ENCODE measurements at places on chromosomes 3 and 15.

DNA sequence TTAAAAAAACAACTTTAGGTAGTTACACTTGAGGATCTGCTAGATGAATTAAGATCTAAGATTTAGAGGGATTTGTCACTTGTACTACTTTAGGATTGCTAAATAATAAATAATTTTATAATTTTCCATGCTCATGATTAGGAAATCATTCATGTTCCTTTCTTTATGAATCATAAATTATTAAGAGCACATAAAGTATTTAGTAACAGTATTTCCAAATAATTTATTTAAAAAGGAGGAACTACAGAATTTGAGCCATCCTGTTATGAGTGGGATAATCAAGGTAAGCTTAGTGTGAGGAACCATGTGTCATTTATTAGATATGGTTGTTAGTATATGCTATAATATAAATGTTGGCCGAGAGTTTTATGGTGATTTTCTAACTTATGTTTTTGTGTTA, 37.5 kb upstream of the C3orf38 start:
- DNase-seq: no peak

DNA sequence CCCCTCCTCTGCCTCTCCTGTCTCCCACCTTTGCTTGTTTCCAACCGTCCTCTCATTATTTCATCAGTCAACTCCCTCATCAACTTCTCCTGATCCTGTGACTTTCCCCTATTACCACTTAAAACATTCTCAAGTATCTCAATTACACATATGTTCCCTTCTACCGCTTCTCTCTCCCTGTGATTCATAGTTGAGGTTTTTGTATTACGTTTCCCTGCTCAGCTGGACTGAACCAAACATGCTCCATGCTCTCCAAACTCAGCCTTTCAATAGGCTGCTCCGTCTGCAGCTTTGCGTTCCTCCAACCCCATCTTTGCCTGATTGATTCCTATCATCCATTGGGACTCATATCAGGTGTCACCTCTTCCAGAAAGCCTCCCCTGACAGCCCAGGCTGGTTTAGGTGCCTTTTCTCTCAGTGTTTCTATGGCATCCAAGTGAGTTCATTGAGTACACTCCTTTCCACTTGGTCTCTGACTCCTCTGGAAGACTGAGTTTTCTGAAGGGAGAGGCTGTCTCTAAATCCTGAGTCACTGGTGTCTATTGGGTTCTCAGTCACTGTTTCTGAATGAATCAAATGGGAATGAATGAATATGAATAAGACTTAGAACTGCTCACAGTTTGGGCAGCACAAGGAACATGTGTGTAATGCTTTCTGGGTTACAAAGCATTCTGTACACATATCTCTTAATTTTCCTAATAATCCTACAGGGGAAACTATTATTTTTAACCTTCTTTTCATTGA, 56.4 kb downstream of the PLD1 start:
- no peak for DNase-seq

DNA sequence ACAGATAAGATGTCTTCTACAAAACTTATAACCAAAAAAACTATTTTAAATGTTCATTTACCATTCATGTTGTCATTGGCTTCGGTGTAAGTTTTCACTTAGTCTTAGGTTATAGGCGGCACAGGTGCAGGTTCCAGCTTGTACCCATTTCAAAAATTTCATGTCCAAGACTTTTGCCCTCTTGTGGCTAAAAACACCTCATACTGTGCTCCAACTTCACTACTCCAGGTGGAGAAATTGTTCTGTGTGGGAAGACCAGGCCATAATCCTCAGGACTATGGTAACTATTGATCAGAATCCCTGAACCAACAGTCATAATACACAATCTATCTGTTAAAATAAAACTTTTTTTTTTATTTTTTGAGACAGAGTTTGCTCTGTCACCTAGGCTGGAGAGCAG, 95.2 kb upstream of the ATP11B start:
- no peak for DNase-seq

DNA sequence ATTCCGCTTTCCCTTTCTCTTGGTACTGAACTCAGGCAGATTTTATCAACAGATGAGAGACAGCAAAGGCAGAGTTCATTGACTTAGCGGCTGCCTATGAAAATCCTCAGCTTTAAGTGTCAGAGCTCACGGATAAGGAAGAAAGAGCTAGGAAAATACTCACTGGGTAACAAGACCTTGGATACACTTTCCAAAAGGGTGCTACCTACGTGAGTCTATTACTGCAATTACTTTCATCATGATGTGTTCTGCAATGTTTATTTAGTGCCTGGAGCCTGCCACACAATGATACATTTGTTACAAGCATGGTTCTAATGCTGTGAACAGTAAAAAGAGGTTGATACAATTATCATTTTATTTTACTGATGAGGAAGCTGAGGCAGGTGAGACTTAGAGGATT, 177.5 kb downstream of the GRM7 start:
- no peak for DNase-seq

DNA sequence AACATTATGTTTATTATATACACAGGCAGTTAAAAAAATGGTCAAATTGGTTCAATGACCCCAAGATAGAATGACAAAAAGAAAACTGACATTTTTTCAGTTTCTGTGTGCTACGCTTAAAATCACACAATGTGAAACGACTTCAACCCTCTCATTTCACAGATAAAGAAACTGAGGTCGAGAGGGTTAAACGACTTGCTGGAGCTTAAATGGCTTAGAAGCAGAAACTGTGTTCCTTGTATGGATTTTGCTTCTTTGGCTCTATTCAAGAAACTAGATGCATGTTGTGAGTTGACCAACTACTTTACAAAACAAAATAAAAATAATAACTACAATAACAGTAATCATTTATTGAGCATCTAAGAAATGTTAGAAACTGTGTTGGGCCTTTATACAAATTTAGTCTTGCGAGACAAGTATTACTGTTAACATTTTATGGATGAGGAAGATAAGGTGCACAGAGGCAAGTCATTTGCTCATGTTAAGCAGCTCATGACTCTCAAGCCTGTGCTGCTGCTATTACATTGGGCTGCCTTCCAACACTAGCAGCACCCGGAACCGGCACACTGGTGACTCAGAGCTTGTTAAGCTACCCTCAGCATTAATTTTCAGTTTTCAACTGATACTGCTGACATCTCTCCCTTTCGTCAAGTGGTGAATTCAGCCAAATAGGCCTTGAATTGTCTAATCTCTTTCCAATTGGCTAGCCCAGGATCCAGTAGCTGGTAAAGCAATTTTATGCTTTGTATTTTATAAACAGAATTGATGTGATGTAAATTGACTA, 487.6 kb downstream of the NAALADL2 start:
- DNase-seq: peak; percentile 68

- DNase-seq: no peak
These were observed 435 bp downstream of the RAB27A start for GRCh38 chr15:55289011-55289745.

DNA sequence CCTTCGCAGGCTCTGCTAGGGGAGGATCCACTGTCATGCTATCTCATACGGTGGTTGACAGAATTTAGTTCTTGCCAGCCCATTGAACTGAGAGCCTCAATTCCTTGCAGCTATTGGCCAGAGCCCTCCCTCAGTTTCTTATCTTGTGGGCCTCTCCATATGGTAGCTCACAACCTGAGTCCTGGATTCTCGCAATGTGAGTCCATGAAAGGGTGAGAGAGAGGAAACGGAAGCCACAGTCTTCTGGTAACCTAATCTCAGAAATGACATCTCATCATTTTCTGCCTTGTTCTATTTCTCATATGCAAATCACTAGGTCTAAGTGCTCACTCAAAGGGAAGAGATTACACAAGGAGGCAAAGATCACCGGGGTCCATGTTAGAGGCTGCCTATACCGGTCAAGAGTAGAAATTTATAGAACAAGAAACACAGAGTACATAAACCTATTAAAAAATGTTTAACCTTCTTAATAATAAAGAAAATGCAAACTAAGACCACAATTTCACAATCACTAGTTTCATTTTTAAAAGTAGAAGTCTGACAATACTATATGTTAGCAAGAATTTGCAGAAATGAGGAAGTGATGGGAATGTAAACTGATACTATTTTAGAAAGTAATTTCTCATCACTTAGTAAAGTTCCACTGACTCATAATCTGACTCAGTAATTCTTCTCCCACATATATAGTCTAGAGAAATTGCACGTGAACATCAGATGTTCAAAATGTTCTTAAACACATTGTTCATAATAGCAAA, 378.4 kb upstream of the AGTR1 start:
- DNase-seq: no peak

DNA sequence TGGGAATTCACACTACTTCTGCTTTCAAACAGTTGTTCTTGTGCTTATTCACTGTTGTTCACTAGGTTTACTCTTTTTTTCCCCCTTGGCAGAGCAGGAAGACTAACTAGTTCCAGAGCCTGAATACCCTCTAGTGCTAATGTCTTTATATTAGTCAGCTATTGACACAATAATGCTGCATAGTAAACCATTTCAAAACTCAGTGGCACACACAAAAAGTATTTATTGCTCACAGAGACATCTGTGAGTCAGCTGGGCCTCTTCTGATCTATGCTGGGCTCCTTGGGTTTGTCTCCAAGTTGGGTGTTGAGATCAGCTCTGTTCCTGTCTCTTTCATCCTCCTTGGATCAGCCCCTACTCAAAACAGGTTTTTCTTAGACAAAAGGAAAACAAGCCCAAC, 51.1 kb downstream of the RSRC1 start:
- DNase-seq: no peak

DNA sequence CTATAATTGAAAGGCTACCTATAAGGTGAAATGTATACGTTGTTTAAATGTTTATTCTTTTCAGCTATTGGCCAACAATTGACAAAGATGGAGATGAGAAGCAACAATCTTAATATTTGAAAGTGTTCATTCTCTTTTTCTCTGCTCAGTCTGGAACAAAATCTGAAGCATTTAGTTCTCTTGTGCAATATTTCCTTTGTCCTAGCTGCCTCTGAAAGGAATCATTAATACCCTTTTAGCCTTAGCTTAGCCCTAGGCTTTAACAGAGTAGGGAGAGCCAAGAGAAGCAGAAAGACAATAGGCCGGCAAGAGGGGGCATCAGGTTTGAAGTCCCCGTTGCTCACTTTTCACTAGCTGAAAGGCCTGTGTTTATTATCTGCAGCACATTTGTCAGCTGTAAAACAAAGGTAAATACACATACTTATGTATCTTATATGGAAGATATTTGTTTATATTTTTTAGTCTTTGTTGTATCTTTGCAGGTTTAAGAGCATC, 422.5 kb upstream of the SEMA6D start:
- no peak for DNase-seq

GRCh38 chr3:140499114-140499757, 178.6 kb upstream of the TRIM42 start:
- peak; percentile 52 for DNase-seq

- no peak for DNase-seq
These were observed 44.5 kb downstream of the LRCH3 start for GRCh38 chr3:197835509-197835908.

- no peak for DNase-seq
These were observed 32.4 kb downstream of the MYL3 start for GRCh38 chr3:46830801-46831200.
